Activated CD4-positive, alpha-beta T cell treated with anti-CD3 and anti-CD28 coated beads for 1 hour (primary cell): ENCODE measurements at places on chromosomes 6 and 20.

DNA sequence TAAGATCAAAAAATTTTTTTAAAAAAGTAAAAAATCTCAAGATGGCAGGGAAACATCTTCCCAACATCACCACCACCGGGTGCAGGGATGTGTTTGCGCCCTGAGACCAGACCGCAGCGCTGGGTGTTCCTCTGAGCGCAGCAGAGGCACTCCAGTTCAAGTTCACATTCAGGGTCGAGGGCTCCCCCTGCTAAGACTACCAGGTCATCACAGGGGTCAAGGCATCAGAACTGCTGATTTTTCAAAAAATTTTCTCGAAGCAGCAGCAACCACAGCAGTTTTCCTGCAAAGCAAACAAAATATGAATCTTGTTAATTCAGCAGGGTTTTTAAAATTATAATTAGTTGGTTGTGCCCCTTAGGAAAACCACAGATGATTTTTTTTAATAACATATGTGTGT, 83.1 kb downstream of the MYLK4 start:
- no peak for DNase-seq

DNA sequence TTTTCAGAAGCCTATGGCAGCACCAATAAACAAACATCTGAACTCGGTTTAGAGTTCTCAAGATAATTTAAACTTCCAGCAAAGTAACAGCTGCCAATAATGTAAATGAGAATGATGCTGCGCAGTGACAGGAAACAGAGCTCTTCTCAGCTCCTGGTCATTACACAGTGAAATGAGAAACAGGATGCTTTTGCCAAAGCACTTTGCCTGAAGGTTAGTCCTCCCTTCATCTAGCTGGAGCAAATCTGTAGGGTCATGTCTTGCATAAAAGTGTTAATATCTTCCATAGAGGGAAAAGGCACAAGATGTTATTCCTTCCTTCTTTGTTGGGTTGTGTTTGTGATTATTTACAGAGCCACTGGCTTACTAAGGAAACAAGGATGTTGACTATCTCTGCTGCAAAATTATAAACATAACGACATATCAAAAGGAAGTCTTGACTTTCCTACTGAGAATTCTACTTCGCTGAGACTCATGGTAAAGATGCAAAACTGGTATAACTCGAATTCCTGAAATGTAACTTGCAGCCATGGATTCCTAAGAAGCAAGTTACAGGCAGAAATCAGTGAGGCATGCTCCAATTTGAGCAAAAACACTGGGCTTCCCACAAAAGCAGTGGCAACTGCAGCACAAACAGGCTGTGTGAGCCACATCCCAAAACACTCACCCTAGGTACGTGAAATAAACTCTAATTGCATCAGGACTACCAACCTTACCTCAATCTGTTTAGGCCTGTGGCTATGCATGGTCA, 102.5 kb upstream of the BEND6 start:
- no peak for DNase-seq

DNA sequence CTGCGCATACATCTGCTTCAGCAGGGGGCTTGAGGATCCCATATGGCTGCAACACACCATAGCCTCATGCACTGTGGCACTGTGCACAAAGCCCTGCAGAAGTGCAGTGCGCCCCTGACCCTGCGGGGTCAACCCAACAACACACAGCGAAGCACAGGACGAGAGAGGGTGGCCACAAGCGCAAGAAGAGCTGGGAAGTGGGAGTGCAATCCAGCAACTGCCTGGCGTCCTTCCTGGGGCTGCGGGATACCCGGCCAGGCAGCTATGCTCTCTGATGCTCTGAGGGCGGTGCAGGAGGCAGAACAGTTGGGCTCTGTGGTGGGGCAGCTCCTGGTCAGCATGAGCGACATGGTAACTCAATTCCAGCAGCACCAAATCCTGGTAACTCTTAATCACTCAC, 5.6 kb upstream of the ACSS1 start:
- DNase-seq, result no peak

DNA sequence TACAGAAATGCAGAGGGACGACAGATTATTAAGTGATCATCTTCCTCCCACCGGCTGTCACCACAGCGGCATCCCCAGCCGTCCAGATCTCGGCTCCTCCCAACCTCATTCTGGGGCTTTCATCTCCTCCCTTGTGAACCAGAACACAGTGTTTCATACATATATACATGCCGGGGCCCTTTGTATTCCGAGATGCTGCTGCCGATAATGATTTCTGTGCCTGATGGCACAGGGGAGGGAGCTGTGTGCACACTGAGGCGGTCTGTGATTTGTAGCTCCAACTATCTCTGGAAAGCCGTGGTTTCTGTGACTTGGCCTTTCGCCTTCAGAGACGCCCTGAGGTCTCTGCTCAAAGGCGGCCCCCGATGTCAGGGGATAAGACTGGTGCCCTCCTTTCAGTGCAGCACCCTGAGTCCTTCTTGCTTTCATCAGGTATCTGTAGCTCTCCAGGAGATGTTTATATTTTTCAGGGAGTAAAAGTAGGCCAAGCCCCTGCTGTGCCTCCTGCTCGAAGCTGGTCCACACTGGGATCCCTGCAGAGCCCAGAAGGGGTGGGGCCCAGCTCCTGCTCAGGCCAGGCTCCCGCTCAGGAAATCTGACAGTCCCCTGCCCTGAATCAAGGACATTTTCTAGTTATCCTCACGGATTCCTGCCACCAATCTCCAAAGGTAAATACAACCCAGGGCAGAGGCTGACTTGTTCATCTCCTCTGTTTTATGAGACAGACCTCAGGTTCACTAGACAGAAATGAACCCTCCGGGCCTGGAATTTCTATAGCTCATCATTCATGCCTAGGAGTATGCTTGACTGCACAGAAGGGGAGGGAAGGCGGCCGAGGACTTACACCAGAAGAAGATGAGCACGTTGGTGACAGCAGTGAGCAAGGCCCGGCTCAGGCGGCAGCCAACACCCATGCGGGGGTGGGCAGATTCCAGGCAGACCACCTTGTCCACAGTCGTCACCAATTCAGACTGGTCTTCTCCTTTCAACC, 11.2 kb downstream of the LEMD2 start:
- DNase-seq, result no peak

DNA sequence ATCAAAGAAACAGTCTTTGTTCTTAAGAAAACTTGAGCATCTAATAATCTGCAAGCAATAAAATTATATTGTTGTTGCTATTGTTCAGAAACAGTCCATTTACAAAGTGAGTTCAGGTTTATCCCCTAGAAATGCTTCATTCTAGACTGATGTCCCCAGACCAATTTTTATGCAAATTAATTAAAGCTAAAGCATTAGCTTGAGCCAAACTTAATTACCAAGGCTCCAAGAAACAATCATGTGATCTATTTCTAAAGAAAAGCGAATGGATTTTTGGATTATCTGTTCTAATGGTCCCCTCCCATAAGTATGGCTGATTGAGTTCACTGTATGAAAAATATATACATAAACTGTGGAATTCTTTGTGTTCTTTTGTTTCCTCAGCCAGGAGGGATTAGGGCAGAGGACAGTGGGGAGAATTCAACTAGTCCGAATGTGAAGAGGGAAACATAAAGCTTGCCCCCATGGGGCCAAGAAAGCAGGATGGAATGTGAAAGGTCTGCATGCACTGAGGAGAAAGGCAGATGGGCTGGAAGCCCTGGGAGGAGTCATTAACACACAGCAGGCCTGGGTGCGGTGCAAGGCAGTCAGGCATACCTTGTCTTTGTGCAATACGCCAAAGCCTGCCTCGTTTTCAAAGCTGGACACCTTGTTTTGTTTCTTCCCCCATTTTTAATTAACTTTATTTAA, 597.1 kb downstream of the KIF16B start:
- no peak for DNase-seq

DNA sequence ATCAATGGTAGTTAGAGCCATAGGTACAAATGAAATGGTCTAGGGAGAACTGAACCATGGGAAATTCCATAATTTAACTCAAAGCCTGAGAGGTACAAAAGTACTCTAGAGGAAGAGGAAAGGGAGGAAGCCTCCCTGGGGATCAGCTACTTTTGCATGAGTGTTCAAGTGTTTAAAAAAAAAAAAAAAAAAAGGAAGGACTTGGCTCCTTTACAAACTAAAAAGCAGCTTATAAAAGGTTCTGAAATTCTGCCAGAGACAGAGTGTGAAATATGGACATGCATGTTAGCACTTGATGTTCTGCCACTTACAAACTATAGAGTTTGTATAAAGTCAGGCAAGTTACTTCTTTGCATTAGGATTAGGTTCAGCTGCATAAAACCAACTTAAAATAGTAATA, 290.0 kb downstream of the TBC1D7 start:
- no peak for DNase-seq

GRCh38 chr6:168441434-168442391, 729 bp downstream of the SMOC2 start:
- DNase-seq, result no peak

DNA sequence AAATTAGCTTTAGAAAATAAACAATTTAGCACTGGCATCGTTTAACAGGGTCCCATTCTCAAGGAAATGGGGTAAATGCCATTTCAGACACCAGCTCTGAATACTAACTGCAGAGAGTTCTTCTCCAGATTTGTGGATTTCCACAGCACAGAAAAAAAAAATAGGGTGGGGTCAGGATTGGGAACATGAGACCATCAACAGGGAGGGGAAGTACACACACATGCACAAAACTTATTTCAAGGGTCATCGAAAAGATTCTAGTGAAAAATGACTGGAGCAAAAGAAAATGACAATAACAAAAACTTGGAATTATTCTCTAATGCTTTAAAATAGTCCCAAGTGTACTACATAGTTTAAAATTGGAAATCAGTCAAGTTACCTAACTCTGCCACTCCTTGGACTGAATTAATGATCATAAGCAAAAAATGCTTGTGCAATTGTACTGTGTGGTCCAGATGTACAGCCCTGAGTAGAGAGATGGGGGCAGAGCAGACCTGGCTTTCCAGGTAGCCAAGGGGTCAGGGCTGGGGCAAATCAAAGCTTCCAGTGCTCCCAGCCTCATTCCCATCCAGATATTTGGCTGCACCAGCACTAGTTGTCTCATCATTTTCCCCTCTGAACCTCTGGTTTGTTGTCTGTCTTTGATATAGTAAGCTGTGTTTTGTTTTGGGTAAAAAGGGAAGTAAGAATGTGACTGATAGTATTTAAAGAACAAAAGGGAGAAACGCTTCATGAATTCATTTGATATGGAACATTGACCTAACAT, 152.4 kb downstream of the SOBP start:
- DNase-seq, result no peak

- DNase-seq, result no peak
Measured at GRCh38 chr6:109073344-109074132, 21.1 kb downstream of the SESN1 start.

DNA sequence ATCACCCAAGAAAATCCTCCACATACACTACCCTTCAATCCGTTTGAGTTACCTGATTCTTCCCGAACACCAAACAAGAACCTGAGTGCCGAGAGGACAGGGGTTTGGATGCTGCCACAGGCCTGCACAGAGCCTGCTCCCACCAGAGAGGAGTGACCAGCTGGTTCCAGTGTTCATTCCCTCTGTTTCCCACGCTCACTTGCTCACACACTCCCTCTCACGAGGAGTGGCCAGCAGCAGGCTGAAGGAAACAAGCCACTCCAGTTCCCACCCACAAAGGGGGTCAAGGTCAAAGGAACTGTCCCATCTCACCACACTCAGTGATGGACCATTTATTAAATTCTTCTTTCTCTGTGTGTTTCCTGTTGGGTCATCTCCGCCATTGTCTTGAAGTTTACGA, 97.2 kb upstream of the SNX9 start:
- no peak for DNase-seq

DNA sequence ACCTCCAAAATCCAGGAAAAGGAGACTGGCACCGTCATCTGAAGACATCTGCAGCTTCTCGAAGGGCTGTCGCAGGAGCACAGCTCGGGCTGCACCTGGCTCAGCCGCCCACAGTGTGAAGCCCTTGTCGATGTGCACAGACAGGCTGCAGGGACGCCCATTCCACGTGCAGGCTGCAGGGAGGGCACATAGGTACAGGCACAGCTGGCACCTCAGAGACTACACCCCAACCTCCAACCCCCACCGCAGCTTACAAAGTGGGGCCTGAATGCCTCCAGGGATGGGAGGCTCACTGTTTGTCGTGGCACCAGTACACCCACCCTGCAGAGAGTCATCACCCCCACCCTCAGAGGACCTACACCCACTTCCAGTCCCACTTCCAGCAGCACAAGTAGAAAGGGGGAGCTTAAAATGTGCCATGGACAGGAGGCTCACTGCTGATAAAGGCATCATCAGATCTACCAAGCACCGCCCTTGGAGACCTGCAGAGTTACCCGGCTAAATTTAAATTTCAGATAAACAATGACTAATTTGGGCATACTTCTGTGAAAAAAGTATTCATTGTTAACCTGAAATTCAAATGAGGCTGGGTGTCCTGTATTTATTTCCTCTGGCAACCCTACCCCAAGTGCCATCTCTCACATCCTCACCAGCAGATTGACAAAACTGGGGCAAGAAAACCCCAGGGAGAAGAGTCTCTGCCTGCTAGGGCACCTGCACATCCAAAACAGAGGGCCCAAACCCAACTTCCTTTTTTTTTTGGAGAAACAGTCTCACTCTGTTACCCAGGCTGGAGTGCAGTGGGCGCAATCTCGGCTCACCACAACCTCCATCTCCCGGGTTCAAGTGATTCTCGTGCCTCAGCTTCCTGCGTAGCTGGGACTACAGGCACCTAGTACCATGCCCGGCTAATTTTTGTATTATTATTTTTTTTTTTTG, 7.7 kb upstream of the CDK5RAP1 start:
- no peak for DNase-seq

DNA sequence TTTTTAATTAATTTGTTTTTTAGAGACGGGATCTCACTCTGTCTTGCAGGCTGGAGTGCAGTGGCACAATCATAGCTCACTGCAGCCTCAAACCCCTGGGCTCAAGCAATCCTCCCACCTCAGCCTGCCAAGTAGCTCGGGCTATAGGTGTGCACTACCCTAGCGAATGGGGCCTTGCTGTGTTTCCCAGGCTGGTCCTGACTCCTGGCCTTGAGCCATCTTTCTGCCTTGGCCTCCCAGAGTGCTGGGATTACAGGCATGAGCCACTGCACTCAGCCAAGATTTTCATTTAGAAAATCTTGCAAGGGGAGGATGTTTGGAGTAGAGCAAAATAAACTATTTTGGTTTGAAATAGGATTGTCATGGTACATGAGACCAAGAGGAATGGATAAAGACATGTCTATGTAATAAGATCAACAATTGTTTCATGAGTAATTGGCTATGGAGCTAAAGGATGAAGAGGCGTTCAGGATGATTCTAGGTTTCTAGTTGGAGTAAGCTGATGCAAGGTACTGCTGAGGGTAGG, 237.8 kb downstream of the UST start:
- DNase-seq, result no peak
